ENCODE measurements at places on chromosomes 4 and X.

DNA sequence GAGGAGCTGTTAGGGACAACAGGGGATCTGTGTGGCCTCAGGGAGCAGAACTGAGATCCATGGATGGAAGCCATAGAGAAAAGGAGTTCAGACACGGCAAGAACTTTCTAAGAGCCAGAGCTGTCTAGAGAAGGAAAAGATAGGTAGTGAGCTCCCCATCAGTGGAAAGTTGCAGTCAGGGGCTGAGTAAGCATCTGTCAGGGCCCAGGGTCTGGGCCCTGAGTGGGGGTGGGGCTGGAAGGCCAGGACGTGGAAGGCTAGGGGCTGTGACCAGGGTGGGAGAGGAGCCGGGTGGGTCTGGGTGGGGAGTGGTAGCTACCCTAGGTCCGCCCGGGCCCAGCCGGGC lies 324 bp upstream of the MSN start:
- DNase-seq, result no peak

GRCh38 chr4:174427571-174428140 lies 94.6 kb downstream of the HPGD start:
- no peak for DNase-seq

DNA sequence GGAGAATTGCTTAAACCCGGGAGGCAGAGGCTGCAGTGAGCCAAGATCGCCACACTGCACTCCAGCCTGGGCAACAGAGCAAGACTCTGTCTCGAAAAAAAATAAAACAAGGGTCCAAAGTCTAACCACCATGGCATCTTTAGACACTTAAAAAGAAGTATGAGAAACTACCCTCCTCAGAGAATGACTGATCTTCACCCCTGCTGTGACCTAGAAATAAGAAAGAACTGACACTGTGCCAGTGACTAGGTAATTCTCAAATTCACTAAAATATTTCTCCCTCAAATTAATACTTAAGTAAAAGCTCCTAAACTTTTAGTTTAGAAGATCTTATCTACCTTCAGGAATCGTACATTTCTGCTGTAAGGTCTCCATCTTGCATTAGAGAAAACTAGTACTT lies 80.3 kb downstream of the AFAP1 start:
- no peak for DNase-seq

- DNase-seq, result no peak
Measured at GRCh38 chr4:9898596-9899305, 117.3 kb downstream of the DRD5 start.

DNA sequence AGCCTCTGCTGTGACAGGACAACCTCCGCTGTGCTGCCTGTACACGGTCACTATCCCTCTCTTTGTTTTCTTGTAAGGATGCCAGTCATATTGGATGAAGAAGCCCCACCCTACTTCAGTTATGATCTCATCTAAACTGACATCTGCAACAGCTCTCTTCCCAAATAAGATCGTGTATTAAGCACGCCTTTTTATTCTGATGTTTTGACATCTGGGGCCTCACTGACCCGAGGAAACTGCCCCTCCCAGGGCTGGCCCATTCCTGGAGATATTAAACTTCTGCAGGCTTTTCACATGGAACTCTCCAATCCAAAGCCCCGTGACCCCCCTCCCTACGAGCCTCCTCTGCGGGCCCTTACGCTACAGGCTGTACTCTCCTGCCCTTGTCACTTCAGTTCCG lies 232.0 kb downstream of the ARHGAP10 start:
- no peak for DNase-seq

- DNase-seq, result peak; percentile 92
Measured at GRCh38 chr4:55396308-55397125, 760 bp downstream of the TMEM165 start.

GRCh38 chr4:40066651-40067050 lies 10.0 kb downstream of the N4BP2 start:
- no peak for DNase-seq

- DNase-seq, result no peak
Measured at GRCh38 chr4:3513807-3514206, 18.4 kb downstream of the LRPAP1 start.

DNA sequence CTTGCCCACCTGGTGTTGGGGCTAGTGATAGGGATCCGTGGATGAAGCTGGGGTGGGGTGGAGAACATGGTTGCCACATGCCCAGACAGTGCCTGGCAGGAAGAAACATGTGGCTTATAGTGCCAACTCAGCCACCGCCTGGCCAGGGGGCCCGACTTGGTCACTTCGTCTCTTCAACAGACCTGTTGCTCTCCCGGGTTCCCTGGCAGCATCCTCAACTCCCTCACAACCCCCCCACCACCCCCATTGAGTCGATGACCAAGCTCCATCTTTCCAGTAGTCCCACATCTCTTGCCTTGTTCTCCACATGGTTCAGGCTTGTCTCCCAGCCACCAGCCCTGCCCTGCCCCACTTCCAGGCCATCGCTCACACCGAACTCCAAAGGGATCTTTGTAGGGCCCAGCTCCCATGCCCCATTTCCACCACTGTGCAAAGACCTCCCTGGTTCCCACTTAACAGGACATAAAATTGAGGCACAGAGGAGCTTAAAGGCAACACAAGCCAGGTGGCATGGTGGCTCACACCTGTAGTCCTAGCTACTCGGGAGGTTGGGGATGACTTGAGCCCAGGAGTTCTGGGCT lies 7.8 kb downstream of the PNCK start:
- DNase-seq, result peak; percentile 17

DNA sequence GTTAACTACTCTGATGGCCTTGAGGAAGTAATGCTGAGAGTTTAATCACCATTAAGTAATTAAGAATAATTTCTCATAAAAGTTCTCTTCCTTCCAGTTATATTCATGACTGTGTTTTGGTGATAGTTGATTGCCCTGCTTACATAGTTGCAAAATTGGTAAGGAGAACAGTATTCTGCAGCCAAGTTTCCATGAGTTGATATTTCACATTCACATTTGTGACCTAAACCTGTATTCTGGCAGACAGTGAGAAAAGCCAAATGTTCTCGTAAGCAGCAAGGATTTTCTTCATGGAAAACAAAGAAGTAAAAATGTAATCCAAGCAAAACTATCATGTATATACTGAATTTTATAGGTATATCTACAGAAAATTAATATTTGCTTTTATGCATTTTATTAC lies 187.8 kb upstream of the NUDT6 start:
- DNase-seq, result no peak

DNA sequence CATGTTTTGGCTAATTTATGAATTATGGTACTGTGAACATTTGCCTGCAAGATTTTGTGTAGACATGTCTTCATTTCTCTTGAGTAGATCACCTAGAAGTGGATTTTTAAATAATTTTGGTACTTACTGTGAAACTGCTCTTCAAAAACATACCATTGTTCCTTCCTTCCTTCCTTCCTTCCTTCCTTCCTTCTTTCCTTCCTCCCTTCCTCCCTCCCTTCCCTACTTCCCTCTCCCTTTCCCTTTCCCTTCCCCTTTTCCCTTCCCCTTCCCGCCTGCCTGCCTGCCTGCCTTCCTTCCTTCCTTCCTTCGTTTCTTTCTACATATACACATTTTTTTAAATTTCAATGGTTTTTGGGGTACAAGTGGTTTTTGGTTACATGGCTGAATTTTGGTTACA lies 63.4 kb downstream of the HTT start:
- DNase-seq, result no peak

DNA sequence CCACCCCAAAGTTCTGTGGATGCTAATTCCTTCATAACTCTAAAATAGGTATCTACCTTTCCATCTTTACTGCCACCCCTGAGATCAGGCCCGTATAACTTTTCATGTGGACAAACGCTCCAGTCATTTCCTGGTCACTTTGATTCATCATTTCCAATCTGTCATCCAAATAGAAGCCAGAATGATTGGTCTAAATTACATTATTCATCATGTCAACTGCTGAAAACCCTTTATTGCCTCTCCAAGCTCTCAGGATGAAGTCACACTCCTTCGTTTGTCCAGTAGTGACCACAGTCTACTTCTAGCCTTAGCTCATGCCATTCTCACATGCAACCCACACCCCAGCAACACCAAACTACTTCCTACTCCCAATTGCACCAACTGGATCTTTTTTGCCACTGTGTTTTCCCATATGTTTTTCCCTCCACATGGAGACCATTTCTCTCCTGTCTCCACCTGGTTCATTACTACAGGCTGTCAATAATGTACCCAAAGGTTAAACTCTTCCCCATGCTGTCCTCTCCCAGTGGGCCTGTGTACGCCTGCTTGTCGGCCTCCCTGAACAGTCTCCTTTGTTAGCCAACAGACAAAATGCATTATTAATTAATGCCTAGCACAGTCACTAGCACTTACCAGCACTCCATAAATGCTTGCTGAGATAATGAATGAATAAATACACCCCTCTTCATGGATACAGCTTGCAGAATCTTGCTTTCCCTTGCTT lies 382.6 kb upstream of the NOCT start:
- DNase-seq, result no peak

- DNase-seq, result no peak
Measured at GRCh38 chr4:152503653-152504290, 32.1 kb downstream of the FBXW7 start.

Data from osteoblast (primary cell).